ENCODE measurements at places on chromosomes 4 and X.

- no peak for DNase-seq
These were observed at the start of gene GABRE for GRCh38 chrX:151974336-151975227. Gene GABRE, minus strand, starts transcription at chrX:151974676. Its CDS starts 51 bp downstream, at chrX:151974625.

- no peak for DNase-seq
These were observed 14.1 kb downstream of the CD40LG start for GRCh38 chrX:136662104-136662503.

GRCh38 chrX:27915617-27916016 lies 65.6 kb downstream of the DCAF8L1 start:
- no peak for DNase-seq

DNA sequence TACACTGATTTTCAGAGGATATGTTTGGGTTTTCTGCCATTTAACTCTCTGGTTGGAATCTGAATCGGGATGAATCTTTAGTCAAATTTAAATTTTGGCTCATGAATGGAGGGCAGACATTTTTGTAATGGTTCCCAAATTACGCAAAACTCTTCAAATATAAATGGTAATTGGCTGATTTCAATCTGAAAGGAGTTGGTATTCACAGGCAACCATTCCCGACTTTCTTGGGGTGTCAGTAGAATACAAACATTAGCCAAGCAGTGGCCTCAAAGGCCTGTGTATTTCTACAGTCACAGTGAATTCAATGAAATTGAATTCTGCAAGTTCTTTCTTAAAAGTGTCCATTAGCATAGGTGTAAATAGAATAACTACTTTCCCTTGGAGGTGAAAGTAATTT lies 668.8 kb upstream of the PRKX start:
- no peak for DNase-seq

- DNase-seq = peak; percentile 57
These were observed 19.9 kb downstream of the DCHS2 start for GRCh38 chr4:154471526-154472331.

DNA sequence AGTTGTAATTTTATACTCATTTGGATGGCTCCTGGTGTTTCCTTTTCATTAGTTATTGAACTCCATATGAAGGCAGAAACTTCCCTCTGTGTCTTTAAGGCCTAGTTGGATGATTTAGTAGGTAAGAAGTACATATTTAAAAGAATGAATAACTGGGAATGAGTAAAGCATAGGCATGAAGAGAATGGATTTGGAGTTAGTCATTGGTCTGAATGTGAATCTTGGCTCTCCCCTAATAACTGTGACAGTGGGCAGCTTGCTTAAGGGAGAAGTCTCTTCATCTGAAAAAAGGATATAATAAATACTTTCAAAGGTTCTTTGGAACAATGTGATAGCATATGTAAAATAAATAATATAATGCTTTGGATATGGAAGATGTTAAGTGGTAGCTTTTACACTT lies 13.2 kb downstream of the SNX25 start:
- DNase-seq = no peak

- no peak for DNase-seq
These were observed 164.4 kb downstream of the FBXO8 start for GRCh38 chr4:174119051-174119450.

- no peak for DNase-seq
These were observed 84.5 kb downstream of the GATB start for GRCh38 chr4:151676301-151676700.

GRCh38 chrX:13357925-13358324 lies 38.1 kb upstream of the ATXN3L start:
- DNase-seq = no peak

- no peak for DNase-seq
These were observed 3.0 kb downstream of the GIMD1 start for GRCh38 chr4:106365613-106366012.

DNA sequence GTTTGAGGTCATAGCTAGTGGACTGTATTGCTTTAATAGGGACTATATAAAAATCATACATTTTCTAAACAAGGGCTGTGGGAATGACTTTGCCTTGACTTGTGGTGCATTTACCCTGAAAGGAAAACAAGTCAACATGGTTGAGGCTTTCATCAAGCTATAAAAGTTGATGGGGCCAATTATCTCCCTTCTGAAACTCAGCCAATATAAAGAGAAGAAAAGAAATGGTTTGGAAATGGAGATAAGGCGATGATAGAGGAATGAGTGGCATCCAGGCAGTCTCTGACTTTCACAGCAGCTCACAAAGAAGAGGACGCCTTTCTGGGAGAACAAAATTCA lies 118.7 kb downstream of the SMARCA1 start:
- no peak for DNase-seq

- no peak for DNase-seq
These were observed 362.2 kb upstream of the POU3F4 start for GRCh38 chrX:83145876-83146275.

DNA sequence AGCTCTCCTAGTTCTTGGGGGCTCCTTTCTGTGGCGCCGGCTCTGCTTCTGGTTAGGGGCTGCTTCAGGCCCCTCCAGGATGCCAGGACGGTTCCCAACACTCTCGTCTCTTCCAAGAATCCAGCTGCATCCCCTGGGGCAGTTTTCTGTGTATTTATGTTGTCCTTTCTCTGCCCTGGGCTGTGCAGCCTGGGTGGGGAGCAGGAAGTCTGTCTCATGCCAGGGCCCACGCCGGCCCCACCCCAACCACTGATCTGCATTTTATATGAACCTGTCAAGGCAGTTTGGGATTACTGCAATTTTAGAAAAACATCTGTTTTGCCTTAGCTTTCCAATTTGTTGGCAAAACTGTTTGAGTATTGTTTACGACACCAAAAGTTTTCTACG lies 14.6 kb downstream of the CTBP1 start:
- no peak for DNase-seq

GRCh38 chr4:45120163-45120562 lies 393.8 kb upstream of the GNPDA2 start:
- no peak for DNase-seq

- DNase-seq = no peak
These were observed 105.5 kb upstream of the SPOCK3 start for GRCh38 chr4:167339781-167340180.

DNA sequence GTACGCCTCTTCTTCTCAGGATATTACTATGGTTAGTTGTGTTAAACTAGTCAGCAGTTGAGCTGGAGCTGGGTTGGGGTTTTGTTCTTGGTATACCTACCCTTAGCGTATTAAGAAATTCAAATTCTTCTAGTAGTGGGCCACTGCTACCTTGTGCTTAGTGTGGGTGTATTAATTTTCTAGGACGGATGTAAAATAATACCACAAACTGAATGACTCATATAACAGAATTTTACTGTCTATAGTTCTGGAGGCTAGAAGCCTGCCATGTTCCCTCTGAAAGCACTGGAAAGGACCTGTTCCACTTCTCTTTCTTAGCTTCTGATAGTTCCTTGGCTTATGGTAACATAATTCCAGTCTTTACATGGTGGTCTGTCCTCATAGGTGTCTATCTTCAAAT lies 1274.7 kb downstream of the ADGRL3 start:
- DNase-seq = no peak

DNA sequence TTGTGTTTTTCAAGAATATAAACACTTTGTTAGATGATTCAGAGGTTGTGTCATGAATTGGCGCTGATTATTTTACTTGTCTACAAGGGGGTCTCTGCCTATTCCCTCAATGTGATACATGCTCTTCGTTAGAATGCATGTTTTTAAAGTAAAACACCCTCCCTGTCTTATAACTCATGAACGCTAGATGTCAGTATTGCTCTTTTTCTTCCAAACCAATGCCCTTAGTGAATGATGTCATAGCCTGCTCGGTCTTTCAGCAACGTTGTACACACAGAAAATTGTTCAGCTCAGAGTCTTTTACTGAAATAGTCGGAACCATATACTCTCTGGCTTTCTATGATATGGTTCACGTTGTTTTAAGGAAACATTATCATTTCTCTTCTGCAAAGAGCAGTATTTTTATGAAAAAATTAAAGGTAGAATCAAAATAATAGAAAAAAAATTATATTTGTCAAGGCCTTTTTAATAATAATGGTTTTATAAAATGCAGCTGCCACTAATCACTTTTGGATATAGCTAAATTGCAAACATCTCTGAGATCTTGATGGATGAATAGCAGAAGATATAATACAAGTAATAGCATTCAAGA lies 292.9 kb downstream of the TLL1 start:
- DNase-seq = peak; percentile 87

GRCh38 chrX:105315248-105315647 lies 94.8 kb upstream of the TEX13A start:
- no peak for DNase-seq

- no peak for DNase-seq
These were observed 710.7 kb upstream of the SLIT2 start for GRCh38 chr4:19540859-19541540.

DNA sequence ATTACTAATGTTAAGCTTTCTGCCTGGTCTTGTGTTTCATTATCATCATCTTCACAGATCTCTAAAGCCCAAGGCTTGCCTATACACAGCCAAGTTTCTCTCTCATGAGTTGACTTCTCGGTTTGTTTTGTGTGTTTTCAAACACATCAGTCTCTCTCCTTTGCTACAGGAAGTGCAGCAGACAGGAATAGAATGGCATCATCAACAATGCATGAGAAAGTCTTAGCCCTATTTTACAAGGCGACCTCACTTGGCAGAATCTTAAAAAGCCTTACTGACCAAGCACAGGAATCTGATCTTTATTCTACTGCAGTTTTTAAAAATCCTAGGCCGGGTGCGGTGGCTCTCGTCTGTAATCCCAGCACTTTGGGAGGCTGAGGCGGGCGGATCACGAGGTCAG lies 36.8 kb downstream of the CC2D2A start:
- no peak for DNase-seq

DNA sequence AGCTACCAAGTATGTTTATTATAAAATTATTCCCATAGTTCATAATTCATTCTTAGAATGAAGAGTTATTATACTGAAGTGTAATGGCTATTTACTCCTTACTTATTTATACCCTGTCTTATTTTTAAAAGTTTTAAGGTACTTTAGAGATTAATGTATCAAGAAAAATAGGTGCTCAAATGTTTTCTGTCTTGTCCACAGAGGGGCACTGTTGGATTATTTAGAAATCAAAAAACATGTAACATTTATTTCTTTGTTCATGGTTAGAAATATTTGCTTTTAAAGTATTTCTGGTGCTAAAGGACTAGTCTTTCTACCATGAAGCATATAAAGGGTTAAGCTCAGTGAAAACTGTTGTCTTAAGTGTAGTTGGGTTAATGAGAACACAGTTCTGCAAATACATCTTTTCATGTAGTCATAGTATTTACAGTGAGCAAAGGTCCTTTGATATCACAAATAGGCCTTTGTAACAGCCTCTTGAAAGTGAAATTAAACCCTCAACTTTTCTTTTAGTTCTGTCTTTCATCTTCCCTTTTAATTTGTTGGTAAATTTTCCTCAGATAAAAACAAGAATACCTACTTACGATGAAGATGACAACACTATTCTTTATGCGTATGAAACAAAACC lies 7.7 kb downstream of the SCML1 start:
- no peak for DNase-seq

- DNase-seq = no peak
These were observed 1602.4 kb downstream of the STIM2 start for GRCh38 chr4:28462766-28463700.

- DNase-seq = no peak
These were observed 384.9 kb upstream of the CNKSR2 start for GRCh38 chrX:20989361-20989760.
